Gastroesophageal sphincter (tissue), 4 donors: ENCODE measurements at places on chromosomes 6 and 20.

DNA sequence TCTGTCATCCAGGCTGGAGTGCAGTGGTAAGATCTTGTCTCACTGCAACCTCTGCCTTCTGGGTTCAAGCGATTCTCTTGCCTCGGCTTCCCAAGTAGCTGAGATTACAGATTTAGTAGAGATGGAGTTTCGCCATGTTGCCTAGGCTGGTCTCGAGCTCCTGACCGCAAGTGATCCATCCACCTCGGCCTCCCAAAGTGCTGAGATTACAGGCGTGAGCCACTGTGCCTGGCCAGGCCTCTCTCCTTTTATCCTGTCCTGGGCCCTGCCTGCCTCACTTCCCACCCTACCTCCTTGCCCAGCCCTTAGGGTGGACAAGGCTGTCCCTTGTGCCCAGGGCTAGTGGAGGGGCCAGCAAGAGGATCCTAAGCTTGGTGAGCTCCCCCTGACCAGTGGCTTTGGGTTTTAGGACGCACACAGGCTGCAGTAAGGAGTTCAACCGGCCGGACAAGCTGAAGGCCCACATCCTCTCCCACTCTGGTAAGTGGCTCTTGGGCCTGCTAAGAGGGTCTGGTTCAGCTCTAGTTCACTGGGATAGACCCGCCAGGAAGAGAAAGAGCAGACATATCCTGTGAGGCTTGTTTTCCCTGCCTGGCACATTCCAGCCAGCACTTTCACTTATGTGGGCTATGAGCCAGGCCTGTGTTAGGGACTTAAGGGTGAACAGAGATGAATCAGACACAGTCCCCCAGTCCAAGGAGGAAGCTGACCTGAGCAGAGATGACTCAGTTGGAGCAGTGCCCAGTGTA, 21.9 kb upstream of the CHMP4B start:
- peak; percentile 65 for ATAC-seq

- no peak for ATAC-seq
Measured at GRCh38 chr6:75693534-75693933, 55.5 kb upstream of the MYO6 start.

DNA sequence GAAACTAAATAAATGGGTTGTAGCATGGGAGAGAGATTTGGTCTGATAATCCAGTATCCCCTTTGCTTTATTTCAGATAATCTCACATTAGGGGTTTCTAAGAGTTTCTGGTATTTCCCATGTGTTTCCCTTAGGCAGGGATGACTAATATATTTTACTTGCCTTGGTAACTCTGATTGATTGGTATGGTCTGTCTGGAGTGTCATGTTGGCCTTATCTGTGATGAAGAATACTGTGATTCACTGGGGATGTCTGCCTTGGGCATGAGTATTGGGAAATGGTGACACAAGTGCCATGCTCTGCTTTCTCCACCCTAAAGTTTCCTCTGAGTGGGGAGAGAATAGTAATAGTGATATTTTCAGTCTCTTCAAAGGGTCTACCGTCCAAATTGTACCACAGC, 10.1 kb downstream of the SLC22A2 start:
- ATAC-seq, result no peak

DNA sequence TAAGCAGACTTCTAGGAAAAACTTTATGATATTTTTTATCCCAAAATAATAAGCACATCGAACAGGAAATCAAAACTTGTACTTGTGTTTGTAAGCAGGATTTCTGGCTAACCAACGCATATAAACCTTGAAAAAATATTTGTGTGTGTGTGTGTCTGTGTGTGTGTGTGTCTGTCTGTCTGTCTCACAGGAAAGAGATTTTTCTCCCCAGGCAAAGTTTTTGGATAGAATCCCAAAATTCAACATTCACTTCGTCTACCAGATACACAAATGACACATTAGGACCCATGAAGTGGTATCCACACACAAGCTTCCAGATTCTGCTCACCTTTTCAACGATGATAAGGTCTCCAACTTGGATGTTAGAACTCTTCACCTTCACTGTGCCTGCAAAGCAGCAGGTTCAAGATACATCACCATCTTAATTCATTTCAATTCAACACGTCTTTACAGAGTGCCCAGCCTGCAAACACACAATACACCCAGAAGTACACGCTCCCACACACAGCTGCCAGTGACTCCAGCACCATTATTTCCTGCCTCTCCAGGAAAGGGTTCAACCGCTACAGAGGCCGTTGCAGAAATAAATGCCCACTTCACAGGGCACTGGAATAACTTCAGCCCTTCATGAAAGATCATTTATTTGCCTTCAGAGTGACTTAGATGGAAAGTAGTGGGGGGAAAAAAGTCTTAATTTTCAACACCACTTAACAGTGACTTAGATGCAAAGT, 70.9 kb downstream of the ATP9A start:
- no peak for ATAC-seq

DNA sequence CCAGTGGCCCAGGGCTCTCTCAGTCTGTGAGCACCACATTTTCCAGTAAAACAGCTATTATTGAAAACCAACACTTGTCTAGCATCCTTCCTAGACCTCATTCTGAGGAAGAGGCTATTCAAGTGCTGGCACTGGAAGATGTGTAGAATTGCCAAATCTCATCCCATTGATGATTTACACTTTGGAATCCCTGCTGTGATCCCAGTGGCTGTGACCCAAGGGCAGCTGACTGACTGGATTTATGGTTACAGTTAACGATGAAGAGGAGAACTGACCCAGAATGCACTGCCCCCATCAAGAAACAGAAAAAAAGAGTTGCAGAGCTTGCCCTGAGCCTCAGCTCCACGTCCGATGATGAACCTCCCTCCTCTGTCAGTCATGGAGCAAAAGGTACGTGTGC, 2.4 kb downstream of the CMTR1 start:
- no peak for ATAC-seq

DNA sequence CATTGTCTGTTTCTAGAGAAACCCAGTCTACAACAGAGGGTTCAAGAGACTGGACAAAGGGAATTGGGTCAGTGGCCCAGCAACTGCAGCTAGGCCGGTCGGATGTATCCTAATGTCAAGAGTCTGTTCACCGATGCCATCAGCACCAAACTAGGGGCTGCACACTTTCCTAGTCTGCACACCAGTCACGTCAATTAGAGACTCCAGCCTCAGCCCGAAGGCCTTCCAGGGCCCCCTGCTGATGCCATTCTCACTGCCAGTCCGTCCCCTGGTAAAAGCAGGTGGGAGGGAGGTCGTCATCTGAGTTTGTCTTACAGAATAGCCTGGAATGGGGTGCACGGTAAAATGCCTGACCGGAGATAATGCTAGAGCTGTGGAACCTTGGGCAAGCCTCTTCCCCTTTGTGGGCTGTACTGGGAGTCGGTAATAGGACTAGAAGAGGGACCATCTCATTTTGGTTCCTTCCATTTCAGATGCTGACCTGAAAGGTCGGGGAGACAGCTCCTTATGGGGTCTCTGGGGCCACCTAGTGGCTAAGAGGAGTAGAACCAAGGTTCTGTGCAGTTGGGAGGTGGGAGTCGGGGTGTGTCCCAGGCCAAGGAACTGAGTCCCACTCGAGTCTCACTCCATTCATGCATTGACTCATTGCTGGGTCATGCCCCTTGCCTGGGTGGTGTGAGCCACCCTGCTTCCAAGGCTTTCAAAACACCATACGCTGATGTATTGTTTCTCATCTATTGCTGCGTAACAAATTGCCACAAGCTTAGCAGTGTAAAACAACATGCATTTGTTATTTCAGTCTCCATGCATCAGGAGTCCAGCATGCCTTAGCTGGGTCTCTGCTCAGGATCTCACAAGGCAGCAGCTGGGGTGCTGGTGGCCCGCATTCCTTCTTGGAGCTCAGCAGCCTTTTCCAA, 5.1 kb downstream of the SOX12 start:
- peak; percentile 13 for ATAC-seq

DNA sequence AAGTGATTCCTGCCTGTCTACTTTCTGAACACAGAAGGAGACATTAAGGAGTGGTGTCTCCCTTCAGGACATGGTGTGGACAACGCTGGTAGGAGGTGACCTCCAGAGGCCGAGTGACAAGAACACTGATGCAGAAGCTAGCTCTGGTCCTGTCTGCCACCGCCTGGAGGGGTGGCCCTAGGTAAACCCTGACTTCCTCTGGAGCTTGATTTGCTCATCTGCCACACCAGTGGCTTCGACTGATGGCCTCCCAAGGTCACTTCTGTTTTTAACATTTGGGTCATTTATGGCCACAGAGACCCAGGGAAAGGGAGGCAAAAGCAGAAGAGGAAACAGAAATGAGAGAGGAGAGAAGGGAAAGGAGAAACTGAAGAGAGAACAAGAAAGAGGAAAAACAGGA, 49.4 kb upstream of the SLC22A23 start:
- no peak for ATAC-seq

DNA sequence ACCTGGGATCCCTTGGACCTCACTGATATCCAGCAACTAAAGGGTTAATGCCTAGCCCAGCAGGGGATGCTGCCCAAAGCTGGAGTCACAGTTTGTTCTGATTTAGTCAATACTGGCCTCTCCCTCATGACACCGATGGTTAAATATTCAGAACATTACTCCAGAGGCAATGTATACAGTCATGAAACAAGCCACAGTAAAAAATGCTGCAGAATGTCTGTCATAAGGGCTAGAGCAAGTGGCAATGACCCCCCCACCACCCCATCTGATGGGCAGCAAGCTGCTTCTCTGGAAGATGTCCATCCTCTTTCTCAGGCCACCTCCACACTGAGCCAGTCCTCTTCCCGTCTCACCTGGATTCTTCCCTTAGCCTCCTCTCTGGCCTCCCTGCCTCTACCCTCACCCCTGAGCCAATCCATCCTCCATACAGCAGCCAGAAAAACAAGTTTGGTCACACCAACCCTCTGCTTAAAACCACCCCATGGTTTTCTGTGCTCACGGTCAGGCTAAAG, 99.0 kb upstream of the KCNG1 start:
- ATAC-seq, result no peak

DNA sequence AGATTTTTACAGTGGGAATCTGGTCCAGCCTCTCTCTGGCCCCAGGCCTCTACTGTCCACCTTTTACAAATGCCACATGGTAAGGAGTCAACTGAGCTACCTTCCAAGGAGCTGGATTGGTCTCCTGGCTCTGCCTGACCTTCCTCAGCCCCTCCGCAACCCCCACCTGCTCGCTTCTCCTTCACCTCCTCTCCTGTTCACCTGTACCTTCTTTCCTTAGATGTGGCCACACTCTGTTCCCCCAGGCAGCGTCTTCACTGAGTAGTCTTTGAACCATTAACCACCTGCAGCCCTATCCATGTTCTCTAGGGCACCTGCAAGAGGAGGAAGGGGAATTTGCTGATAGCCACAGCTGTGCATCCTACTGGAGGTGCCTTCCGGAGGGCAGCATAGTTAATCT, 55.3 kb upstream of the DDR1 start:
- no peak for ATAC-seq

DNA sequence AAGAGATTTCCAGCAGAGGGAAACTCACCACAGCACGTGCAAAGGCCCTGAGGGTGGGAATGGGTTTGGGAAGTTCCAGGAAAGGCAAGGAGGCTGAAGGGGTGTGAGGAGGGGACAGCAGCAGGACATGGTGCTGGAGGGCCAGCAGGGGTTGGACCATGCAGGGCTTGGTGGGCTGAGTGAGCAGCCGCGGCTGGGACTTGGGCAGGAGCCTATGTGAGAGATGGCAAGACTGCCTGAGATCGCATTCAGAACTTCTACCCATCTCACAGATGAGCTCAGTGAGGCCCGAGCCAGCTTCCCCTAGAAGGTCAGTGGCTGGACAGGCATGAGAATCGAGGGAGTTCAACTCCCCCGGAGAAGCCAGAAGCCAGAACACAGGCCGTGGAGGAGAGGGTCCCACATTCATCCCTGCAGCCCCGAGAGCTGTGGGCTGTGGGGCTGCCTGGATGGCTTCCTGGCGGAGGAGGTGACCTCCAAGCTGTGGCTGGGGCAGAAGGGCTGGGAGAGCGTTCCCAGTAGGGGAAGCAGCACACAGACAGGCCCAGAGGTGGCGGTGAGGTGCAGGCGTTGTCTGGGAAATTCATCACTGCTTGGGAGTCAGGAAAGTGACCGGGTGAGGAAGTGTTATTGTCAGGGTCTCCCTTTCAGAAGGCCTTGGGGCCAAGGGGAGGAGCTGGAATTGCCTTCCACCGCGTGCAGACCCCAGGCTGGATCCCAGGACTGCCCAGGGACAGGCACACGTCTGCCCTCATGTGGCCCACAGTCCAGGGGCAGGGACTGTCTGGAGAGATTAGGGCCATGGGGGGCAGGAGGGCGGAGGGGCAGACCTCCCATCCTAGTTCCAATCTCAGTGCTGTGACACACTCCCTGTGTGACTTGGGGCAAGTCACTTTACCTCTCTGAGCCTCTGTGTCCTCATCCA, 103.8 kb downstream of the CEBPB start:
- ATAC-seq, result no peak

DNA sequence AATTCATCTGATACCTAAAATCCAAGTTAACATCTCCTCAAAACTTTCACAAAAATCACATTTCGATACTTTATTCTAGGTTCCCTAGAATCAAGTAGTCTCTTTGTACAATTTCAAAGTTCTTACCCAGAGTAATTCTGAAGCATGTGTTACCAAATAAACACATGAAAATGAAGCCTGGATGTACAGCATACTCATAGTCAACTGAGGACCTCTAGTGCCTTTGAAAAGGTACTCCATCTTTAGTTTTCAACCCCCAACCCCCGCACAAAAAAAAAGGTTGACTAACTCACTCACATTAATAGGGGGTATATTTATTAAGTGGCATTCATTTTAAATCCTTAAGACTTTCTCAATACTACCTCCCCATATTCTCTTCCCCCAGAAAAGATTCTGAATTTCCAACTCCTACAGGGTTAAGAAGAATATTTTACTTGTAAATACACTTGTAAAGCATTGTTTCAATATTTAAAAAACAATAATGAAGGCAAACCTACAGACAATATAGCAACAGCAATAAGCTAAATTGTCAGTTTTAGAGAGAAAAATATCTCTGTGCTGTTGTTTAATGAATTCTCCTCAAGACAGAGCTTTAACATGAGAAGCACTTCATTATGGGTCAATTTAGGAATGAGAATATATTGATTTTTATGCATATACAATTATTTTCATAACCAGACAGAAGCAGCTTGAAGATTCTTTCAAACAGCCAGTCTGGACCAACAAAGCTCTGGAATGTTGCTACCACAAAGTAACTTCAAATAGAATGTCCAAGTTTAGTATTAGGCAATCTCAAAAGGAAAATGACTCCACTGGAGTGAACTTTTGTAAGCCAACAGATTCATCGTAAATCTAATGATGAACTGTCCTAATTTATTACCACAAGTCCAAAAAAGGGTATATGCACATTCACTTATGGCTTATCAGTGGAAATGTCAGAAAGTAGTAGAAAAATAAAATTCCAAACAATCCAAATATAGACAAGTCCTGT, 3.3 kb downstream of the PLN start:
- peak; percentile 70 for ATAC-seq

- ATAC-seq, result no peak
Measured at GRCh38 chr6:83061190-83061589, 4.5 kb downstream of the UBE3D start.

GRCh38 chr6:141443032-141443431, 689.7 kb upstream of the GJE1 start:
- ATAC-seq, result no peak

- ATAC-seq, result no peak
Measured at GRCh38 chr6:50591135-50591534, 122.2 kb upstream of the TFAP2D start.

- ATAC-seq, result no peak
Measured at GRCh38 chr6:52537001-52537753, 39.7 kb downstream of the TRAM2 start.
